ENCODE measurements at places on chromosomes 7 and 10. TPM values are rescaled to one million over a fixed set of nuclear protein-coding genes. Genes with fewer than 3 reads are reported as not detected.

DNA sequence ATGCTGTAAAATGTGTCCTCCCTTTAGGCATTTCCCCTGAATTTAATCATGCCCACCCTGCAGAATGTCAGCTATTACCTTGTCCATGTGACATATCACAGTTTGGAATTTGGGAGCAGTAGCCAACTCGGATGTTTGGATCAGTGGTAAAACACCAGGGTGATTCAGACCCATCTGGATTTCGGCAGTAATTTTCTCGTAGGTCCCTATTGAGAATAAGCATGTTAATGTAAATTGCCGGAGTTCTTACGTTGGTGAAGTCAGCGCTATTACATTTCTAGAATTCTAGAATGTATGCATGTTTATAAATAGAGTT, 44.1 kb downstream of the HGF start:
- H3K27ac ChIP-seq, result no peak overlapping the region
- no peaks in the 10 kb centered on the region for H3K27me3 ChIP-seq
- H3K4me1 ChIP-seq, result no peaks in the 10 kb centered on the region
- DNase-seq, result peak; percentile 21
- no peaks in the 10 kb centered on the region for H3K36me3 ChIP-seq

GRCh38 chr10:71971311-71971731, 7.1 kb downstream of the CHST3 start:
- peak overlapping the region; percentile 78 for H3K27ac ChIP-seq
- H3K27me3 ChIP-seq, result no peaks in the 10 kb centered on the region
- peaks cover 100% of the 10 kb centered on the region for H3K4me1 ChIP-seq
- no peaks in the 10 kb centered on the region for H3K36me3 ChIP-seq

DNA sequence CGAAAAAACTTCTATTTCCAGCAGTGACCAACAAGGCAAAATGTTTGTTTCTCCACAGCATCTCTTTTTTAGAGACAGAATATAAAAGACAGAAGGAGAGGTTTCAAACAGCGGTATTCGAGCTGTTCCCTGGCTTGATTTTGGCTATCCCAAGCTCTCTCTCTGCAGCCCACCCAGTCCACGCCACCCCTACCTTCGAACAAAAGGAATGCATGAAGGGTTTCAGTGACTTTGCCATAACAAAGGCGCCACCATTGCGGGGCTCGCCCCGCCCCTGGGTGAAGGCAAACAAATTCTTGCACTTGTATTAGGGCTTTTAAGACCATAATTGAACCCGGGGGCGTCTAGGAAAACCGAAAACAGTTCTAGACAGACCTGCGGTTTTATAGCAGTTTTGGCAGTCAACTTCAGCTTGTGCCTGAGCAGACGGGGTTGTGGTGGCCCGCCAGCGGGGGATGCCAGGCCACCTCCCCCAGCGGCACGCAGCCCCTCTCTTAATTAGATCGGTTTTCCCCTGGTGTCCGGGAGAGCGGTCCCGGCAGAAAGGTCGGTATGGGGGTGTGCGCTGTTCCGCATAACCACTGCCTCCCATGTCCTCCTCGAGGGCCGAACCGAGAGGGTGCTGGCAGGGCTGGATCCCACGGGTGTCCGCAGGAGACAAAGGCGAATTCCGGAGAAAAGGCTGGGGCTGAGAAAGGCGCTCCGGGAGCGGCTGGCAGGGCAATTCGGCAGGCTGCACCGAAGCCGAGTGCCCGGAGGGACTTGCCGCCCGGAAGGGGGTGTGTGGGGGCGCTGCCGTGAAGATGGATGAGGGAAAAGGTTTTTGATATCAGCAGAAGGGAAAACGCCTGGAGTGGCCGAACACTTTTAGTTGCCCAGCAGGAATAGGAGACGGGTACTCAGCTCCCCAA, 2.7 kb upstream of the HOXA11 start:
- peaks cover 100% of the 10 kb centered on the region for H3K27me3 ChIP-seq
- H3K36me3 ChIP-seq, result no peaks in the 10 kb centered on the region
- no peak for DNase-seq
- peak overlapping the region; percentile 33 for H3K4me3 ChIP-seq
- no peak overlapping the region for H3K27ac ChIP-seq

DNA sequence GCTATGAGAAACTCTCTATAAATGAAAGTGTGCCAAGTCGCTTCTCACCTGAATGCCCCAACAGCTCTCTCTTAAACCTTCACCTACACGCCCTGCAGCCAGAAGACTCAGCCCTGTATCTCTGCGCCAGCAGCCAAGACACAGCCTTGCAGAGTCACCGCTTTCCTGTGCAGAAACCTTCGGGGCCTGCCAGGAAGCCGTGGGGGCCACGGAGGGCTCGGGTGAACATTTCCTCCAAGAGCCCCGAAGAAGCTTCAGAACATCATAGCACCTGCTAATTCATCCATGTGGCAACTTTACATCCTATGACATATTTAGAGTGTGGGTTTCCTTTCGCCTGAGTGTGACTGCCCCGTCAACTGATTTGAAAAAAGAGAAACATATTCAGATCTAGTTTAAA, 55.7 kb upstream of the PRSS58 start:
- H3K27me3 ChIP-seq, result no peaks in the 10 kb centered on the region
- no peaks in the 10 kb centered on the region for H3K4me1 ChIP-seq
- H3K27ac ChIP-seq, result no peak overlapping the region
- peak; percentile 21 for DNase-seq

DNA sequence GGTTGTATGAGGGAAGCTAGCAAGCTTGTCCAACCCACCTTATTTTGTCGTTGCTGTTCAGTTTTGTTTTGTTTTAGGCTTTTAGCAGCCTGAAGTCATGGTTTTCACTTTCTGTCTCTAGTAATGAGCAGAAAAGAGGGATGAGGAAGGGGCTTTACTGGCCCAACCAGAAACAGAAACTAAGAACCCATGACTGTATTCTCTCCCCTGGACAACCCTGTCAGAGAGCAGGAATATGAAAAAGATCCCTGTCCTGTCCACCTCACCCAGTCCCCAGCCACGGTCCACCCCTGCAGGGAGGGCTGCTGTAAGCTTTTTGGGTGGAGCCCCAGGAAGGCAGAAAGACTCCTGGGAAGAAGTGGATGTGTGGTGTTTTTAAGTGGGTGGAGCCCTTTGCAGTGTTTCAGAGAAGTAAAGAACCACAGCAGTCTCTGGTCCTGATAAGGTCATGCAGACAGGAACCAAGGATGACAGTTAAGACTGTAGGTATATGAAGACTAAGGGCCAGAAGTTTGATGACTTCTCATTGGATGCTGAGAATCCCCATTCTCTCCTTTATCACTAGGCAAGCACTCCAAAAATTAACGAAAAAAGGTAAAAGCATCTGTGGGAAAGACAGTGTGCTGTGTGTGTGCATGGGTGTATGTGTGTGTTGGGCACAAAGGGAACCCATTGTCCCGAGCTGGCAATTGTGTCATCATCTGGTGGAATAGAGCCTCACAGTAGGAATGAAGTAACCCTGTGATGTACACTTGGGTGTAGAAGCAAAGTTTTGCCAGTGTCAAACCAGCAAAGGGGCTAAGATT, 13.8 kb downstream of the MRPL32 start:
- H3K4me3 ChIP-seq, result no peak overlapping the region
- no peaks in the 10 kb centered on the region for H3K27me3 ChIP-seq
- no peaks in the 10 kb centered on the region for H3K4me1 ChIP-seq
- DNase-seq, result no peak

- H3K36me3 ChIP-seq, result peaks cover 31% of the 10 kb centered on the region
- peak overlapping the region; percentile 86 for H3K27ac ChIP-seq
- DNase-seq, result peak; percentile 79
- H3K4me3 ChIP-seq, result peak overlapping the region; percentile 78
- H3K27me3 ChIP-seq, result no peaks in the 10 kb centered on the region
Measured at GRCh38 chr10:97399843-97400545, 1.1 kb downstream of the RRP12 start.

GRCh38 chr10:75095631-75096030, 15.8 kb upstream of the SAMD8 start:
- H3K4me3 ChIP-seq, result no peak overlapping the region
- no peaks in the 10 kb centered on the region for H3K36me3 ChIP-seq
- H3K27ac ChIP-seq, result no peak overlapping the region

DNA sequence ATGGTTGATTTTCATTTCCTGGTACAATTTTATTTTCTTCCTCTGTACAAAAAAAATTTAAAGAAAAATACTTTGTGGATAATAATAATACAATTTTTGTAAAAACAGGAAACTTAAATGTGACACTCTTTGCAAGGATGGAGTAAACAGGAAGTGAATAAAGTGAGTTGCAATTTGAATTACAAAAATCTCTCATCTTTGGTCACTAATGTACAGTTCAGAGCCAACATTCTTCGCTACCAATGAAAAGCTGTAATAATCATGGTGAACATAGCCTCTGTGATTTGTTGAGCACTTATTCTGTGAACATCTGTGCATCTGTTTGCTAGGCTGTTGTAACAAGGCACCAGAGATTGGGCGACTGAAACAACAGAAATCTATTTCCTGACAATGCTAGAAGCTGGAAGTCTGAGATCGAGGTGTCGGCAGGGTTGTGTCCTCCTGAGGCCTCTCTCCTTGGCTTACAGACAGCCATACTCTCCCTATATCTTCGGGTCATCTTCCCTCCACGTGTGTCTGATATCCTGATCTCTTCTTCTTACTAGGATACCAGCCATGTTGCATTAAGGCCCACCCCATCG, 295.3 kb upstream of the KLF6 start:
- H3K4me1 ChIP-seq, result peaks cover 23% of the 10 kb centered on the region
- H3K27me3 ChIP-seq, result no peaks in the 10 kb centered on the region
- no peak overlapping the region for H3K27ac ChIP-seq

- H3K27ac ChIP-seq, result no peak overlapping the region
- peaks cover 85% of the 10 kb centered on the region for H3K4me1 ChIP-seq
- peaks cover 35% of the 10 kb centered on the region for H3K27me3 ChIP-seq
- H3K36me3 ChIP-seq, result no peaks in the 10 kb centered on the region
Measured at GRCh38 chr7:157003445-157003755, 7.1 kb downstream of the MNX1 start.

- peak within 1 kb of the TSS; percentile 63 for H3K4me3 ChIP-seq
- H3K27ac ChIP-seq, result peak within 1 kb of the TSS; percentile 94
- peaks cover 7% of the 10 kb centered on the region for H3K36me3 ChIP-seq
- H3K4me1 ChIP-seq, result peaks cover 39% of the 10 kb centered on the region
Measured at GRCh38 chr10:13348216-13349017, at the start of gene SEPHS1. TSS of gene SEPHS1 (minus strand) at chr10:13348293. CDS start at chr10:13344950, 3,343 bp downstream.

CPXM2 gene
- 9.8 TPM for total RNA-seq

MAGI2 gene
- total RNA-seq, result 14.3 TPM

TMEM213 gene
- not detected for total RNA-seq

RADIL gene
- 21.6 TPM for total RNA-seq
